ENCODE measurements at places on chromosomes 3 and 15. TPM values are rescaled to one million over a fixed set of nuclear protein-coding genes. Genes with fewer than 3 reads are reported as not detected.

CYP8B1 gene
- not detected for total RNA-seq

CCR1 gene
- total RNA-seq: 41.4 TPM

SORD gene
- total RNA-seq: 7.5 TPM

DNA sequence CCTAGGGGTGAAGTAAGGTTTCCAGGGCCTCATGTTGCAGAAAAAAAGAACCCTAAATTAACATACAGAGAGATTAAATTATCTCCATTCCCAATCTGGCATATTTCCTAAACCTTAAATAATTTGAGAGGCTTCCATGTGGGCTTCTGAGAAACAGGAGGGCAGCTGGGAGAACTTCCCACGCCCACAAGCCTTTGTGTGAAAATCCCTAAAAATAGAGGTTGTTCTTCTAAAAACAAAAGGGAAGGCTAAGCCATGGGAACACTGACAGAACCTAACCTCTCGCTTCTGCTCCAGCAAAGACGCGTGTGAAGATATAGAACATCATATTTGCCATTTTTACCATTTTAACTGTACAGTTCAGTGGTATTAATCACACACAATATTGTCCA lies 812 bp upstream of the SLC12A8 start:
- H3K27ac ChIP-seq: no peak overlapping the region
- peaks cover 51% of the 10 kb centered on the region for H3K27me3 ChIP-seq

- no peak overlapping the region for H3K27ac ChIP-seq
- H3K4me1 ChIP-seq: no peaks in the 10 kb centered on the region
- H3K27me3 ChIP-seq: peaks cover 14% of the 10 kb centered on the region
Observed at GRCh38 chr3:130783629-130784028, 37.0 kb upstream of the PIK3R4 start.

- DNase-seq: no peak
- no peak overlapping the region for H3K27ac ChIP-seq
- no peak overlapping the region for H3K4me3 ChIP-seq
- H3K36me3 ChIP-seq: no peaks in the 10 kb centered on the region
- no peaks in the 10 kb centered on the region for H3K4me1 ChIP-seq
- no peaks in the 10 kb centered on the region for H3K27me3 ChIP-seq
Observed at GRCh38 chr3:153442799-153443487, 280.9 kb downstream of the RAP2B start.

DNA sequence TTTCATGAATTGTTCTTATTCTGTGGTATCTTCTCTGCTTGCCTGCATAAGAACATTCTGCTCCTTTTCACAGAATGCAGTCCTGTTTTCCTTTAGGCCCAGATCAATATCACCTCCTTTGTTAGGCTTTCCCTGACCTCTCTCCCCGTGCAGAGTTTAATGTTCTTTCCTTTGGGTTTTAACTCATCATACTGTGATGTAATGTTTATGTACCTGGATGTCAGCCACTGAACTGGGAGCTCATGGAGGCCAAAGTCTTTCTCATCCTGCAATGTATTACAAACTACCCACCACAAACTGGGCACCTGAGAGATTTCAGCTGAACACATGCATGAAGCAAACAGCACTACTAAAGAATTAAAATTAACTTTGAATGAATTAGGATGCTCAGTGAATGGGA lies 192.8 kb upstream of the RORA start:
- no peak overlapping the region for H3K4me3 ChIP-seq
- no peaks in the 10 kb centered on the region for H3K4me1 ChIP-seq
- DNase-seq: no peak
- H3K36me3 ChIP-seq: no peaks in the 10 kb centered on the region
- peaks cover 5% of the 10 kb centered on the region for H3K27me3 ChIP-seq

DNA sequence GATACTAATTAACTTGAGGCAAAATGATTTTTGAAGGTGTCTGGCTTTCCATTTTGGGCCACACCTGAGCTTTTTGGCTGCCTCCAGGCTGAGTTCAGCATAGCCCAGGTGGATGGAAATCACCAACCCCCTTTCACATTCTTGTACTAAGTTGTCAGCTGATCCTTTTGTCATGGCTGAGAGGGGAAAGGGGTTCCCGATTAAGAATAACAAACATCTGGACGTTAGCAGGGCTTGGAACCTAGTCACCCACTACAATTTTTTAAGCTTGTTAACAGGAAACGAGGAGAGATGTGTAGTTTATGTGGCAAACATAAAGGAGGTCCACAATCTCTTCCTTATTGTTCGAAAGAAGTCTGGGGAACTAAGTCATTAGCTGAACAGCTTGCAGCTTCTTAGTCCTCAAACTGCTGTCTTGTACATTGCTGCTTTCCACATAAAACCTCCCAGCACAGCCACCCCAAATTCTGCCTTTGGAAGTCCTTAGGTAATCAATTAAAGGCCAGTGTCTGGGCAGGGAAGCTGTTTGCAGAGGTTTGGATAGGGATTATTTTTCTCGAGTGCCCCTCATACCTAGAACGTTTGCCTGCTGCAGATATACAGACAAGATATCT lies 5.0 kb downstream of the NR2F2 start:
- peaks cover 9% of the 10 kb centered on the region for H3K4me1 ChIP-seq
- H3K27me3 ChIP-seq: peaks cover 77% of the 10 kb centered on the region
- peaks cover 12% of the 10 kb centered on the region for H3K36me3 ChIP-seq
- H3K27ac ChIP-seq: no peak overlapping the region
- no peak for DNase-seq

DNA sequence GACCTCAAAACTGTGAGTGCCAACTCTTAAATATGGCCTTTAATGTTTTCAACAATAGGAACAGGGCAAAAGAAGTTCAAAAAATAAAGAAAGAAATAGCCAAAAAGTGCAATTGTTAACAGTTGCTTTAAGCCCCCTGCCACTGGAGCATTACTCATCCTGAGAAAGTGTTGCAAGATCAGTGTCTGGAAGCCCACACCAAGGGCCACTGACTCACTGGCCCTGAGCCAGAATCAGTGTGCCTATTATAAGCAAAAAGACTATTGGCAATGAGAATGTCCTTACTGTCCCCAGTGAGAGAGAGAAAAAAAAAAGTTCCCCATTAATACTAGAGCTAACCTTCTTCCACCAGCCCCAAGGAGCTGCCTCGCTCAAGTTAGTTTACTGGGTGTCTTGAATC lies 480.1 kb upstream of the ZNF385D start:
- H3K36me3 ChIP-seq: no peaks in the 10 kb centered on the region
- H3K27ac ChIP-seq: no peak overlapping the region
- H3K4me1 ChIP-seq: no peaks in the 10 kb centered on the region
- no peak for DNase-seq
- H3K4me3 ChIP-seq: no peak overlapping the region
- no peaks in the 10 kb centered on the region for H3K27me3 ChIP-seq

GREM1 gene
- not detected for total RNA-seq

CFAP91 gene
- not detected for total RNA-seq

GABRB3 gene
- 0.13 TPM for total RNA-seq

CXCR6 gene
- total RNA-seq: 26.5 TPM

DNA sequence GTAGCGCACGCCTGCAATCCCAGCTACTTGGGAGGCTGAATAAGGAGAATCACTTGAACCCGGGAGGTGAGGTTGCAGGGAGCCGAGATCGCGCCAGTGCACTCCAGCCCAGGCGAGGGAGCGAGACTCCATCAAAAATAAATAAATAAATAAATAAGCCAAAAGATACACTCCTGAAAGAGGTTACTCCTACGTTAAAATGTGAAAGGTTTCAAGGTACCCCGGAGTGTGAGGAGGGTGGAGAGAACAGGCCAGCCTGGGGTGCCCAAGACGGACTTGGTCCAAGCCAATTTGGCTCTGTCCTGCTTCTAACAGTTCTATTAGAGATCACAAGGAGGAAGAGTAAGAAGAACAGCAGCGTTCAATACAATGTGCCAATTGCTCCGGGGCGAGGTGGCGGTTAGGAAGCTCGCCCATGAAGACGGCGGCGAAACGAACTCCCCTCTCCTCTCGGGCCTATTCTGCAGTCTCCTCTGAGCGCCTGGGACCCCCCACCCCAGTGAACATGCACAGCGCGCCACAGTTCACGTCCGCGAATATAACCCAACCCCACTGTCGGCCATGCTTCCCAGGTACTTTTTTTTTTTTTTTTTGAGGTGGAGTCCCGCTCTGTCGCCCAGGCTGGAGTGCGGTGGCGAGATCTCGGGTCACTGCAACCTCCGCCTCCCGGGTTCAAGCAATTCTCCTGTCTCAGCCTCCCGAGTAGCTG lies 942 bp downstream of the ELP6 start:
- H3K36me3 ChIP-seq: peaks cover 38% of the 10 kb centered on the region
- H3K27me3 ChIP-seq: peaks cover 6% of the 10 kb centered on the region
- H3K4me3 ChIP-seq: peak overlapping the region; percentile 99
- peak overlapping the region; percentile 99 for H3K27ac ChIP-seq
- H3K4me1 ChIP-seq: peaks cover 19% of the 10 kb centered on the region

- peak within 1 kb of the TSS; percentile 90 for H3K4me3 ChIP-seq
- peaks cover 63% of the 10 kb centered on the region for H3K4me1 ChIP-seq
- peak; percentile 79 for DNase-seq
- peak within 1 kb of the TSS; percentile 91 for H3K27ac ChIP-seq
Observed at GRCh38 chr15:75201616-75202250, at the start of gene C15orf39. C15orf39 (plus strand) TSS chr15:75201882; CDS start chr15:75206049, 4,167 bp downstream.

- no peaks in the 10 kb centered on the region for H3K27me3 ChIP-seq
- H3K27ac ChIP-seq: no peak overlapping the region
- H3K4me3 ChIP-seq: no peak overlapping the region
- no peaks in the 10 kb centered on the region for H3K4me1 ChIP-seq
- no peak for DNase-seq
Observed at GRCh38 chr3:8183627-8184026, 318.0 kb upstream of the LMCD1 start.

GRCh38 chr3:178538056-178538455 lies 1.8 kb downstream of the KCNMB2 start:
- no peak overlapping the region for H3K27ac ChIP-seq
- no peaks in the 10 kb centered on the region for H3K36me3 ChIP-seq
- no peak overlapping the region for H3K4me3 ChIP-seq
- no peak for DNase-seq
- peaks cover 10% of the 10 kb centered on the region for H3K27me3 ChIP-seq

GRCh38 chr3:32373276-32373675 lies 18.4 kb upstream of the CMTM7 start:
- DNase-seq: no peak
- H3K36me3 ChIP-seq: no peaks in the 10 kb centered on the region
- H3K4me3 ChIP-seq: no peak overlapping the region
- no peak overlapping the region for H3K27ac ChIP-seq
- peaks cover 4% of the 10 kb centered on the region for H3K27me3 ChIP-seq

- H3K4me3 ChIP-seq: peak within 1 kb of the TSS; percentile 78
- DNase-seq: peak; percentile 44
- H3K27ac ChIP-seq: peak within 1 kb of the TSS; percentile 83
- H3K36me3 ChIP-seq: peaks cover 10% of the 10 kb centered on the region
Observed at GRCh38 chr3:196968233-196969133, at the start of gene PIGZ. PIGZ (minus strand) TSS chr3:196968833; CDS start chr3:196952031, 16,802 bp downstream.

DNA sequence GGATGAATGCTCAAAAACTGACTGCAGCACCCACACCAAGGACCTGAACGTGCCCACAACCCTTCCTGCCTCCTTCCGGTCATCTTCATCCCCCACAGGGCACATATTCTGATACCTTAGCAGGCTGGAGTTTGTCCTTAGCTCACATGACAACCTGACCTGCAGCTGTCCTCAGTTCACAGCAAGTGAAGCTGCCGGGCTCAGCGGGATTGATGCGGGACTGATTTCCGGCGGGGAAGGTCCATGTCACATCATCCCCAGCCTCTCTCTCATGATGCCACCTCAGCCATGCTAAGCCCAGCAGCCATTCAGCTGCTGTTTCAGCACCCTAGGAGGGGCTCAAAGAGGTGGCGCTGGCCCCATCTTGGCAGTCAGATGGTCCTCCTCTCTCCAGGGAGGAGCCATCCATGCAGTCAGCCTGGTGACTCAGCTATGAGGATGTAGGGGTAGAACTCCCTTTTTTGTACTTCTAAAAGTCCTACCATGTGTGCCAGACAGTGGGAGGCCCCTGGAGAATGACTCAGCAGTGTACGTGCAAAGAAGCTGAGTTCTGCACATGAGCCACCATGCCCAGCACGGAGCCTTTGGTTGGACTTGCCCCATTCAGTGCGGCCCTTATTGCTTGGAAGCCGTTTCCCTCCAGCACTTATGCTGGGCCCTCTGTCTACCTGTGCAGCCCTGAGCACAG lies 9.5 kb downstream of the CA12 start:
- H3K4me3 ChIP-seq: no peak overlapping the region
- no peaks in the 10 kb centered on the region for H3K36me3 ChIP-seq
- H3K27me3 ChIP-seq: peaks cover 3% of the 10 kb centered on the region
- H3K27ac ChIP-seq: no peak overlapping the region
- DNase-seq: no peak

DNA sequence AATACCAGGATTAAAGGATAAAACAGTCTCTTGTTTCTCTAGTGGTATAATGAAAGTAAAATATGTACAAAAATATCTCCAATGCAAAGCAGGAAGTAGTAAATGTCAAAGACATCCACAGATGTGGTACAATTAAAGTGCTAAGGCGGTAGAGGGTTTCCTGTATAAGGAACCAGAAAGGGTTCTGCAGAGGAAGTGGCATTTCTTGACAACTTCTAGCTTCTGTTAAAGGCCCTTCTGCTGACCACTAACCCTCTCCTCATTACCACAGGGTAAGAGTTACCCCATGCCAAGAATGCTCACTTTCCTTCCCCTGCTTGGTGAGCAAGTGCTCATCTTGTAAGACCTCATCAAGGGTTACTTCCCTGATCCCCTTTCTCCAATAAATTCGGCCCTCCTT lies 883.6 kb upstream of the NR2F2 start:
- H3K27me3 ChIP-seq: peaks cover 7% of the 10 kb centered on the region
- peak overlapping the region; percentile 74 for H3K27ac ChIP-seq
- peaks cover 43% of the 10 kb centered on the region for H3K36me3 ChIP-seq
- peak overlapping the region; percentile 41 for H3K4me3 ChIP-seq
- peaks cover 48% of the 10 kb centered on the region for H3K4me1 ChIP-seq

GHRL gene
- 0.21 TPM for total RNA-seq

DNA sequence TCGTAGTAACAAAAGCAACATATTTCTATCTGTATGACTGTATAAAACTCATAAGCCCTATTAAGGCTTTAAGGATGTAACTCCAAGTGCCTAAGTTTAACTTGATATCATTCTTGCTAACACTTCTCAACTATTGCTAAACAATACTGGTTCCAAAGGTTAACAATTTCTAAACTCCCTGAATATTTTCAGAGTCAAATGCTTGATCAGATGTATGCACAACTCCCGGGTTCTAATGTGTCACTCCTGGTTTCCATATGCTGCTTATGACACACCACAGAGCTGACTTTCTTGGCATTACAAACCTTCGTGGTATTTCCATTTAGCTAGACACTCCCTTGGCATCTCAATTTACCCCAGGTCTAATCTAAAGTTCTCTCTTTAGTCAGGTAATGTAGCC lies 26.3 kb downstream of the DZIP1L start:
- H3K27me3 ChIP-seq: peaks cover 29% of the 10 kb centered on the region
- H3K4me1 ChIP-seq: peaks cover 3% of the 10 kb centered on the region

All from activated CD8-positive, alpha-beta T cell treated with anti-CD3 and anti-CD28 coated beads, Interleukin-2, amount 10 ng/mL, durations not matched to agents 7 days and 5 days (primary cell).